ENCODE measurements at places on chromosomes 16 and 17. TPM values are rescaled to one million over a fixed set of nuclear protein-coding genes. Genes with fewer than 3 reads are reported as not detected.

Gene SOX9
- total RNA-seq = 30.1 TPM

Gene KRTAP3-2
- not detected for total RNA-seq

Gene TAC4
- not detected for total RNA-seq

Gene ABI3
- total RNA-seq = 7.8 TPM

Gene MYH10
- total RNA-seq = 42.1 TPM

Gene PRR11
- total RNA-seq = 1.4 TPM

Gene BTBD17
- 0.67 TPM for total RNA-seq

Gene SCNN1G
- total RNA-seq = 5.4 TPM

Gene CPNE7
- total RNA-seq = 1.1 TPM

Gene SPATA32
- not detected for total RNA-seq

Gene WNT9B
- total RNA-seq = not detected

Gene LRRC75A
- total RNA-seq = 16.7 TPM

DNA sequence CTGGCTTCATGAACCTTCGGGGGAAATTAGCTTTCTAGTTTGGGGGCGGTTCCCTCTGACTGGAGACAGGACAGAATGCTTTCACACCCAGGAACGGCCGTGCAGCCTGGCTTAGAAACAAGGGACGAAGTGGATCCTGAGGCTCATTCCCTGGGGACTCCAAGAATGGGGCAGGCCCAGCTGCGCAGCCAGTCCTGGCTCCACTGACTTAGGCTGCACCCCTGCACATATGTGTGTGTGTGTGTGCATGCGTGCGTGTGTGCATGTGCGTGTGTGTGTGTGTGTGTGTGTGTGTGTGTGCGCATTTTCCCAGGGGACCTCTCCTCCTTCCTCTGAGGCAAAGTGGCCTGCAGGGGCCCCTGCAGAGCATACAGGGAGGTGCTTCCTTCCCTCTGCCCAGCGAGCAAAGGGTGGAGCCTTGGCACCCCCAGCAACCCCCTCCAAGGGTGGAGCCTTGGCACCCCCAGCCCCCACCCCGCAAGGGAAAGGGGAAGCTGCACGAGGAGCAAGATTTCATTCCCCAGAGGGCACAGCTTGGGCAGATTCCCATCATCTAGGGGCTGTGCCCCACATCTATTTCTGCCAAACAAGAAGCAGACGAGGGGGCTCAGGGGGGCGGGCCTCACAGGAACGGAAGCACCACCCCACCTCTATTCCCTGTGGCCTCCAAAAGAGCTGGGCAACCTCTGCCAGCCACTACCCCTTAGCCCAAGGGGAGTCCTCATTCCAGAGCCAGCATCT is 97.6 kb upstream of the CBX4 start:
- no peak for DNase-seq
- H3K36me3 ChIP-seq = peaks cover 4% of the 10 kb centered on the region
- H3K4me3 ChIP-seq = no peak overlapping the region

GRCh38 chr17:71899317-71899716 is 221.5 kb upstream of the SOX9 start:
- no peaks in the 10 kb centered on the region for H3K4me1 ChIP-seq
- H3K27ac ChIP-seq = no peak overlapping the region
- H3K27me3 ChIP-seq = no peaks in the 10 kb centered on the region

- no peaks in the 10 kb centered on the region for H3K4me1 ChIP-seq
- H3K36me3 ChIP-seq = no peaks in the 10 kb centered on the region
- H3K27ac ChIP-seq = no peak overlapping the region
- no peak for DNase-seq
- H3K27me3 ChIP-seq = no peaks in the 10 kb centered on the region
- H3K4me3 ChIP-seq = no peak overlapping the region
These were observed 269.5 kb upstream of the N4BP1 start for GRCh38 chr16:48879223-48880122.

DNA sequence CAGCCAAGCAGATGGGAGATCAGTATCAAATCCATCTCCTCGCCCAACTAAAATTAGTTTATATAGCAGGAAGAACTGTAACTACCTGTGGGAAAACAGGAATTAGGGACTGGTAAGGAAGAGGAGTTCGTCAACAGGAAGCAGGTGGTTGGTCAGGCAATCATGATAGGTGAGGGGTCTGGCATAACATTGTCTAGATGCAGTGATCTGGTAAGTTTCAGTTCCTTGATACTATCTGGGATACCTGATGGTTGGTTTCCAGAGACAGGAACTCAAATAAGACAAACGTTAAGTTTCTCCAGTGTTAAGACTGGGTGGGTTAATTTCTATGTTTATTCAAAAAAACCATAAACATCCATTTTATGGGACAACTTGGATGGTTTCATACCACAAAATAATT is 53.8 kb downstream of the CEP112 start:
- no peaks in the 10 kb centered on the region for H3K36me3 ChIP-seq
- no peaks in the 10 kb centered on the region for H3K27me3 ChIP-seq
- no peaks in the 10 kb centered on the region for H3K4me1 ChIP-seq
- H3K4me3 ChIP-seq = no peak overlapping the region
- H3K27ac ChIP-seq = no peak overlapping the region
- no peak for DNase-seq

DNA sequence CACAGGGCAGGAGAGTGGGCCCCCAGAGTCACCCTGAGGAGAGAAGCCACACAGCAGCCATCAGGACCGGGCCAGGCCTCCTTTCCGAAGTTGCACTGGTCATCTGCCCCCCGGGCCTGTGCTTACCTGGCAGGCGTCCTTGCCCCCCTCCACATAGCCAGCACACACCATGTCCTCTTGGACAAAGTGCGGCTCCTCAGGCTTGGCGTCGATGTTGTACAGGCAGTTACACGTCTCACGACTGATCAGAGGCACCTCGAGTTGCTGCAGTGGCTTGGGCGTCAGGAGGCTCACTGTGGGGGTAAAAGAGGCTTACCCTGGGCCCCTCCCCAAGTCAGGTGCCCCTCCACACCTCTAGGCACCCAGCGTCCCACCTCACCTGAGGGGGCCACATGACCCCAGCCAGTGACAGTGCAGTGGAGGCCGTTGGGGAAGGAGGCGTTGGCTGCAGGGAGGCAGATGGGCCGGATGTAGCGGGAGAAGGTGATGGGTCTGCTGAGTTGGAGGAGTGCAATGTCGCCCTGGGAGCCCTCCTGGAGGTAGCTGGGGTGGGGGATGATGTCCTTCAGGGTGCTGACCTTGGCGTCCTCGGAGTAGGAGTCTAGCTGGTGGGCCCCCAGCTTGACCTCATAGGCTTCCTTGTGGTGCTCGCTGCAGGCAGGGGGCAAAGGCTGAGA is 3.1 kb downstream of the PRSS8 start:
- H3K27me3 ChIP-seq = no peaks in the 10 kb centered on the region
- DNase-seq = no peak
- H3K27ac ChIP-seq = peak overlapping the region; percentile 96
- H3K4me1 ChIP-seq = peaks cover 69% of the 10 kb centered on the region

- DNase-seq = peak; percentile 27
- no peak overlapping the region for H3K27ac ChIP-seq
- H3K4me1 ChIP-seq = no peaks in the 10 kb centered on the region
- H3K4me3 ChIP-seq = no peak overlapping the region
- no peaks in the 10 kb centered on the region for H3K36me3 ChIP-seq
These were observed 47.5 kb downstream of the SLC6A2 start for GRCh38 chr16:55703003-55704001.

GRCh38 chr16:67116388-67117311 is 6.9 kb downstream of the PHAF1 start:
- H3K36me3 ChIP-seq = peaks cover 2% of the 10 kb centered on the region
- no peak for DNase-seq
- no peak overlapping the region for H3K4me3 ChIP-seq
- no peaks in the 10 kb centered on the region for H3K4me1 ChIP-seq
- H3K27me3 ChIP-seq = no peaks in the 10 kb centered on the region
- H3K27ac ChIP-seq = no peak overlapping the region

DNA sequence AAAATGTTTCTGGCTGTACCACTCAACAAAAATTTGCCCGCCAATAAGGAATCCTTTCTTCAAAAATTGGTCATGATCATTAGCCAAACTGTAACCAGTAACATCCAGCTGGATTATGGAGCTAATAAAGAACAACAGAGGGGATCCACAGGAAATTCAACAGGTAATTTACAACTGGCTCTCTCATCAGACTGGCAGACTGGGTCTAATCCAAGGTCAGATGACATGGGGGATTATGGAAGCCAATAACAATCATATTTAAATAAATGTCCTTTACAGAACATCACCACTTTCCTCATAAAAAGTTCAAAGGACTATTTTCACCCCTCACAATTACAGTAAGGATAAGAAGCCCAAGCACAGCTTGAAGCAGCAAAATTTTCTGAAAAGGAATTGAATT is 66.4 kb downstream of the KANSL1 start:
- no peak overlapping the region for H3K27ac ChIP-seq
- no peak overlapping the region for H3K4me3 ChIP-seq
- peaks cover 50% of the 10 kb centered on the region for H3K4me1 ChIP-seq
- H3K36me3 ChIP-seq = no peaks in the 10 kb centered on the region

GRCh38 chr16:11964761-11965551 is at the start of gene TNFRSF17:
Gene TNFRSF17, plus strand, starts transcription at chr16:11965210. Its CDS starts 115 bp downstream, at chr16:11965325.
- H3K27ac ChIP-seq = peak within 1 kb of the TSS; percentile 90
- DNase-seq = peak; percentile 37
- H3K36me3 ChIP-seq = no peaks in the 10 kb centered on the region
- no peaks in the 10 kb centered on the region for H3K27me3 ChIP-seq

- no peak overlapping the region for H3K4me3 ChIP-seq
- H3K4me1 ChIP-seq = no peaks in the 10 kb centered on the region
- H3K27me3 ChIP-seq = no peaks in the 10 kb centered on the region
- DNase-seq = peak; percentile 40
These were observed 681.4 kb downstream of the CDH11 start for GRCh38 chr16:64440421-64440831.

DNA sequence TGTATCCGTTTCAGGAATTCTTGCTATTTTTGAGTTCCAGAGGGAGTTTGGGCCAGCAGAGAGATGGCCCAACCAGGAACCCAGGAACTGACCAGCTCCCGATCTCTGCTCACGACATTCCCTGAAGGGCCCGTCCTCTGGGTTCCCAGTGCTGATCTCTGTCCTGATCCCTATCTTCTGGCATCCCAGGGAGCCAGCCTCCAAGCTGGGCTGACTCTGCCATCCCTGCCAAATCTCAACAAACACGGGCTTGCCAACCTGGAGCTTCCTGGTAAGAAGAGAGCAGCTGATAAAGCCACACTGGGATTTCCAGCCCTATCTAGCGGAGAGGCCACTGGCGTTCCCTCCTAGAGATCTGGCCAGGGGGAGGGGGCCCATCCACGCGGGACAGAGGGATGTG is 16.2 kb downstream of the GPRC5B start:
- peaks cover 17% of the 10 kb centered on the region for H3K36me3 ChIP-seq
- H3K27me3 ChIP-seq = no peaks in the 10 kb centered on the region

- peaks cover 18% of the 10 kb centered on the region for H3K4me1 ChIP-seq
- no peak overlapping the region for H3K4me3 ChIP-seq
- DNase-seq = no peak
- no peaks in the 10 kb centered on the region for H3K36me3 ChIP-seq
- H3K27ac ChIP-seq = peak overlapping the region; percentile 74
These were observed 5.6 kb downstream of the MMD start for GRCh38 chr17:55416000-55416399.

DNA sequence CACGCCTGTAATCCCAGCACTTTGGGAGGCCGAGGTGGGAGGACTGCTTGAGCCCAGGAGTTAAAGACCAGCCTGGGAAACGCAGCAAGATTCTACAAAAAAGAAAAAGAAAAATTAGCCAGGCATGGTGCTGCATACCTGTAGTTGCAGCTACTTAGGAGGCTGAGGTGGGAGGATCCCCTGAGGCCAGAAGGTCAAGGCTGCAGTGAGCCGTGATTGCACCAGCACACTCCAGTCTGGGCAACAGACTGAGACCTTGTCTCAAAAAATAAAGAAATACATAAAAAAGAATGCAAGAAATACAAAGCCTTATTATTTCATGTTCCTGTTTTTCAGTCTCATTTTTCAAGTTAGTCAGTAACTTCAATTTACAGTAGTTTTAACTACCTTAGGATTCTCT is 5.9 kb upstream of the CNOT1 start:
- no peaks in the 10 kb centered on the region for H3K27me3 ChIP-seq
- H3K4me1 ChIP-seq = no peaks in the 10 kb centered on the region
- no peak for DNase-seq
- H3K27ac ChIP-seq = no peak overlapping the region
- no peaks in the 10 kb centered on the region for H3K36me3 ChIP-seq

GRCh38 chr17:21394265-21394664 is 18.1 kb downstream of the KCNJ12 start:
- DNase-seq = no peak
- no peaks in the 10 kb centered on the region for H3K4me1 ChIP-seq
- no peak overlapping the region for H3K4me3 ChIP-seq
- H3K27ac ChIP-seq = no peak overlapping the region

DNA sequence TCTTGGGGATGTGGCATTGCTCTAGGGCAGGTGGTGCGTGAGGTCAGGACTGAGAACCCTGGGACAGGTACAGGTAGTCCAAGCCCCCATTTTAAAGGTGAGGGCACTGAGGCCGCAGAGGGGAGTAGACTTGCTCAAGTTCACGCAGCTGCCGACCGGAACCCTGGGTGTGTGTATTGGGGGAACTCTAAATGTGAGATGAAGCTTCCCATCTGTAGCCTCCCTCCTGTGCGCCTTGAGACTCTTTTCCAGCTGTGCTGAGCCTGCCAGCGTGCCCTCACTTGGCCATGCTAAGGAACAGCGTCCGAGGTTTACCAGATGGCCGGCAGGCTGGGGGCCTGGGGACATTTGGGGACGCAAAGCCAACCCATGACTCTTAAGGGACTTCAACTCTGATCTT is 79.0 kb upstream of the CDC42EP4 start:
- no peak for DNase-seq
- H3K36me3 ChIP-seq = no peaks in the 10 kb centered on the region
- no peaks in the 10 kb centered on the region for H3K27me3 ChIP-seq
- H3K4me1 ChIP-seq = no peaks in the 10 kb centered on the region

DNA sequence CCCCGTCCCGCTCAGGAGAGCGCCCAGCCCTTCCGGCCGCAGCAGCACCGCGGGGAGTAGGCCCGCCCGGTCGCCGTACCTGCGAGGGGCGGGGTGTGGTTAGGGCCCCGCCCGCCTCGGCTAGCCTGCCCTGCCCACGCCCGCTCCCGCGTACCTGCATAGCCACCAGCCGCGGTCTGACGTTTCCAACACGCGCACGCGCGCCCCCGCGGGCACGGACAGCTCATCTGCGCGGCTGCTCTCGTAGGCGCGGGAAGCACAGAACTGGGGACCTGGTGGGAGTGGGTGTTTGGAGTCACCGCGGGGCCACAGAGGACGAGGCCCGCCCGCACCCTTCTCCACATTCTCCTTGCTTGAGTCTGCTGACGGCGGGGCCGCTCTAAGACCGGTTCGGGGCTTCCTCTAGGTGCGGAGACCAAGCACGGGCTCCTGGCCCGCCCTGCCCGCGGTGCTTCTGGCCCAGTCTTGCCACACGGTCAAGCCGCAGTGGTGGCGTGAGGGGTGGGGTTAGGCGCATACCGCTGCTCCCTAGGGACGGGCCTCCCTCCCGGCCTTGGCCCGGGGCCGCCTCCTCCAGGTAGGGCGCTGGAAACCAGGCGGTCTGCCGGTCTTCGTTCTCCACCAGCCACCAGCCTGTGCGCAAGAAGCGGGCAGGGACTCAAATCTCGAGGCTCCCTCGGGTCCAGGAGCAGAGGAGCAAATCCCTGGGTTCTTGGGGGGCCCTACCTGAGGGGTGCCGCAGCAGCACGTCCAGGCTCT is 1.8 kb downstream of the NOXO1 start:
- H3K4me3 ChIP-seq = no peak overlapping the region
- H3K27me3 ChIP-seq = peaks cover 13% of the 10 kb centered on the region
- H3K27ac ChIP-seq = no peak overlapping the region
- DNase-seq = peak; percentile 54

- DNase-seq = no peak
- H3K27ac ChIP-seq = no peak overlapping the region
- H3K27me3 ChIP-seq = no peaks in the 10 kb centered on the region
- H3K4me1 ChIP-seq = no peaks in the 10 kb centered on the region
- no peak overlapping the region for H3K4me3 ChIP-seq
- no peaks in the 10 kb centered on the region for H3K36me3 ChIP-seq
These were observed 259.8 kb upstream of the MON1B start for GRCh38 chr16:76931186-76931585.

Measured in thyroid gland (tissue), 4 donors.